ENCODE measurements at places on chromosomes 1 and 21.

GRCh38 chr21:29953072-29953471 is 13.3 kb upstream of the GRIK1 start:
- no peak for DNase-seq

GRCh38 chr1:81597720-81598426 is 202.9 kb upstream of the ADGRL2 start:
- no peak for DNase-seq

GRCh38 chr1:18020021-18020817 is 87.4 kb upstream of the IGSF21 start:
- no peak for DNase-seq

DNA sequence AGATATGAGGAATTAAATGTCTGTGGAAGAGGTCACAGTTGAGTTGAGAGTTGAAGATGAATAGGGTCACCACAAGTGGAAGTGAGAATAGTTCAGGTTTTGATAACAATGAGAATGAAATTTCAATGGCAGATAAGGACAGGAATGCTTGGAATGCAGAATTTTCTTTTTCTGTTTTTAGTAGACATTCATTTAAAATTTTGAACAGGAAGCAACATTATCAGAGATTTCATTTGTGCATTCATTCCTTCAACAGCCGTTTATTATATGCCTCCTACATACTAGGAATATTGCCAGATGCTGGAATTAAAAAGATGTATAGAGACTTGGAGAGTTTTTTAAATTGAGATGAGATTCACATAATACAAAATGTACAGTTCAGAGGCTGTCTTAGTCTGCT is 126.8 kb downstream of the ITSN1 start:
- DNase-seq = no peak

DNA sequence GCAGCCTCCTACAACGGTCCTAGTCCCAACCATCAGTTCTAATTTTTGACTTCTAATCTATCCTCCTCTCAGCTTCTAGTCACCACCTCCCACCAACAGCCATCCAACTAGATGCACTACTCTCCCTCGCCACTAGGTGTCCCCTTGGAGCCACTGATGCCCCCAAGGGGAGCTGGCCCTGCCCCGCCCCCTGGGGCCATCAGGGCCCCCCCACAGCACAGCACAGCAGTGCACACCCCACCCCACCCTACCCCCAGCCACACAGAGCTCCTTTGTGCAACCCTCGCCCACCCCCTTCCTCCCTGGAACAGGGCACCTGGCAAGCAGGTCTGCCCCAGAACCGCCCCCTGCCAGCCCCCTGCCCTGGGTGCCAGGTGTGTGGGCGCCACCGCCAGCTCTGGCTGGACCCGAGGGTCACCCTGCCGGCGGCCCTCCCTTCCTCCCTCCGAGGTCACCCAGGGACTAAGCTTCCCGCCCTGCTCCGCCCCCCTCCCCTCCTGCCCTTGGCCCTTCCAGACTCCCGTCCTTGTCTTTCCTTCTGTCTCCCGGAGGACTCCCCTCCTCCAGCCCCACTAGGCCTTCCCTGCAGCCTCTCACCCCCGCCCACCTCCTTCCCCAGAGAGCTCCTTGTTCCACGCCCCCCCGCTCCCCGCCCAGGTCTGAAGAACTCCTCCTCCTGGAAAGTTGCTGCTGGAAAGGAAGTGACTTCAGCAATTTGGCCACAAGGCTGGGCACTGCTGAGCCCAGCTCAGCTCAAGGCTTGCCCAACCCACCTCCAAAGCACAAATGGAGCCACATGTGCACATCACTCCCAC is 47.0 kb downstream of the AHDC1 start:
- DNase-seq = peak; percentile 84

GRCh38 chr21:31900121-31900895 is 27.5 kb downstream of the HUNK start:
- DNase-seq = no peak

DNA sequence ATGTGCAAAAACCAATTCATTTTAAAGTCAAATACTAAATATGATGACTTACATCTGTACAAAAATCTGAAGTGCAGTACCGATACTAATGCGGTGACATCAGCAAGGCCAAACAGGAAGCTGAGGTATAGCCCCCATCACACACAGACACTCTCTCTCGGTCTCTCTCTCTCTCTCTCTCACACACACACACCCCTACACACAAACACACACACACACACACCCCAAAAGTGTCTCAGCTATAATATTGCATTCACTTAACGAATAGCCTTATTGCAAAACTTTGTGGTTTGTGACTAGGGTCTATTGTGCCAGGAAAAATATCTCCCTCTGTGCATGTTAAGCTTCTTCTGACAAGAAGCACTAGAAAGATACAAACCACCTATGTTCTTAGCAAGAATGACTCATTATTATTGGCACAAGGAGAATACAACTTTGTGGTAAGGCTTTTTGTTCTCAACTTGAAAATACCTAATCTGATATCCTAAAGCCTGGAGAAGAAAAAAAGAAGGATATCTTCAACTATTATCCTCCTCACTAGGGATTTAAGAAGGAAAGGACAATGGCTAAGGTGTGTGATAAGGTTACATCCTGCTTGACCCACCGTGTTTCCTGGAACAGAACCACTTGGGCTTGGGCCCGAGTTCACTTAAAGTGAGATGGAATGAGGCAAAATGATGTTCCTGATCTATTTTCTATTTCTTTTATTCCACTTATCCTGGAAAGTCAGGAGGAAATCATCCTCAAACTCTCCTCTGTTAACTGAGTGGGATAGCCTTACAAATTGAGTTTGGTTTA is 107.1 kb downstream of the NIBAN1 start:
- DNase-seq = no peak

GRCh38 chr1:245881767-245882391 is 625.2 kb downstream of the SMYD3 start:
- DNase-seq = no peak

DNA sequence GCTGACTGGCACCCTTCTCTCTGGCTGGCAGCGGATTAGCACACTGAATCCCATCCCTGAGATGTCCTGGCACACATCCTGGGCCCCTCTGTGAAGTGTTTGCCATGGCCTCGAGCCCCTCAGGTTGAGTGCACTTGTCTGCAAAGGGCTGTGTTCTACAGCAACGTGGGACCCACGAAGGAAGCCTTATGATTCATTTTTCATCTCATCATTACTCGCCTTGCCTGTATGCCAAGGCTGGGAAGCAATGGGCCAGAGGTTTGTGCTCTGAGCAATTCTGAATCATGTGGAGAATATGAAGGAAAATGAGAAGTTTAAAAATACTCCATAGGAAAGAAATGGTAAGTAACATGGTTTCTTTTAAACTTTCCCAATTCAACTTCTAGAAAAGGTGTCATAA is 124.8 kb upstream of the LMO4 start:
- no peak for DNase-seq

DNA sequence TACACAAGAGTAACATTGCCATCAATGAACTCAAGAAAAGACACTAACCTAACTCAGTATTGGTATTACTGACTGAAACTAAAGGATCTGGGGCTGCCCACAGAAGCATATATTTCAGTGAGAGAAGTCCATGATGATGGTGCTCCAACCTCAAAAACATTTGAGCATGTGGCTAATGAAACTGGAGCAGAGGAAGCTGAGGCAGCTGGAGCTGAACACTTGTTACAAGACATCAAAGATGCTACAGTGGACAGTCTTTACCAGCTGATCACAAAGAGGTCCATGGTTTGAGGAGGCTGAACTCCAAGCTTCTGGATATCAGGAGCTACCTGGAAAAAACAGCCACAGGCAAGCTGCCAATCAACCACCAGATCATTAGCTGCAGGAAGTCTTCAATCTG is 42.2 kb upstream of the TTC39A start:
- no peak for DNase-seq

DNA sequence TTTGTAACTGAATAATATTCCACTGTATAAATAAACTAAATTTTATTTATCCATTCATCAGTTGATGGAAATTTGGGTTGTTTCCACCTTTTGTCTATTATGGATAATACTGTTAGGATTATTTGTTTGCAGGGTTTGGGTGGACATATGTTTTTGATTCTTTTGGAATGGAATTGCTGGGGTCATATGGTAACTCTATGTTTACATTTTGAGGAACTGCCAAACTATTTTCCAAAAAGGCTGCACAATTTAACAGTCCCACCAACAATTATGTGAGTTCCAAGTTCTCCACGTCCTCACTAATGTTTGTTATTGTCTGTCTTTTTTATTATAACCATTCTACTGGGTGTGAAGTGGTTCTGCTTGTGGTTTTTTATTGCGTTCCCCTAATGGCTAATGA is 4.3 kb upstream of the SERBP1 start:
- no peak for DNase-seq

DNA sequence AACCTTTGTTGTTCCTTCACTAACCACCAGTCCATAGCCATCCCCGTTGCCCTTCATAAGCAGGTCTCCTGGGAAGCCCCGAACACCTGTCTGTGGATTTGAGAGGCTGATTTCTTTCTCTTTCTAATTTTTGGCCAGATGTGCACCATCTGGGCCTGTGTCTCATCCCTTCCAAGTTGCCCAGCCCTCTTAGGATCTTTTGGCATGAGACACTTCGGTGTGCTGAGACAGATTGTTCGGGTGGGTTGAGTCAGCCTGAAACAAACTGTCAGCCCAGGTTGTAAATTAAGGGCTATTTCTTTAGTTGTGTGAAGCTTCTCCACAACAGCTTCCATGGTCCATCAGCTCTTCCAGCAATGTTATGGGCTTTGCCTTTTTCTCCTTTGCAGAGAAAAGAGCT is 1.4 kb upstream of the DNAJC11 start:
- DNase-seq = no peak

Measured in omental fat pad (tissue), 4 donors.